Upper lobe of left lung (tissue), 6 donors: ENCODE measurements at places on chromosomes 16 and 17.

DNA sequence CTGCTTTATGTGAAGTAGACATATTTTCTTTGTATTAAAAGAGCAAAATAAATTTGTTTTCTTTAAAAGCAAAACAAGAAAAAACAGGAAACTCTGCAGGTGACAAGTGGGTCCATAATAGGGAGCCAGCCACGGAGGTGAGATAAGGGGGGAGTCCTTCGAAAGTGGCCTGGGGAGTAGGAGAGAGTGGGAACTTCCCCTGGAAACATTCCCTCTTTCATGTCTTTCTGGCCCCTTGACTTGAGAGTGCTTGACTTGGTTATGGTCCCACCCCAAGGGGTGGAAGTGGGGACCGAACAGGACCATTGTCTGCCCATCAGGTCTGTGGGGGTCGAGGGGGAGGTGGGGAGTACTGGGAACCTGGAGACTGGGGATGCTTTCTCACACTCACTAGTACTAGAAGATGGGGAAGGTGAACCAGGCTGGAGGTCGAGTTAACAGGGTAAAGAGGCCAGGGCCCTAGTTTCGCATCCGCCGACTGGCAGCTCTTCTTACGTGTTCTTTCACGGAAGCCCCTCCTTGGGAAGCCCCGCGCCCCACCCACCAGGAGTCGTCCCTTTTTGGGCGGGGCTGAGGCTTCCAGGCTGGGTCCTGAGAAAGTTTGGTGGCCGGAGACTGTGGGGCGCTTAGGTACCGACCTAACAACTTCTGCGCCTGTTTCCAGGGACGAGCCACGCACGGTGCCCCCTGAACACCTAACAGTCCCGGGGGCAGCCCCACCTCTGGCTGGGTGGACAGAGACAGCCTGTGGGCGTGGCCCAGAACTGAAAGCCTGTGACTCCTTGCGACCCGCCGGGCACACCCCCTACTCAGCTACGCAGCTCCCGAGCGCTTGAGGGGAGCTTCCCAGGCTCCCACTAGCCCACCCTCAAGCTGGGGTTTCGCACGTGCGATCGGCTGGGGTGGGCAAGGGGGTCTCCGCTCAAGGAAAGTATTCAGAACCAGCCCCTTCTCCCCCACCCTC is 790 bp downstream of the TRADD start:
- no peaks in the 10 kb centered on the region for H3K36me3 ChIP-seq
- peak overlapping the region; percentile 84 for H3K27ac ChIP-seq
- peaks cover 1% of the 10 kb centered on the region for H3K27me3 ChIP-seq
- DNase-seq, result peak; percentile 75

GRCh38 chr16:24784121-24784520 is 54.7 kb downstream of the TNRC6A start:
- no peak overlapping the region for H3K4me3 ChIP-seq
- no peak for DNase-seq
- no peak overlapping the region for H3K27ac ChIP-seq
- no peaks in the 10 kb centered on the region for H3K27me3 ChIP-seq
- no peaks in the 10 kb centered on the region for H3K4me1 ChIP-seq

- H3K4me1 ChIP-seq, result peaks cover 6% of the 10 kb centered on the region
- H3K27me3 ChIP-seq, result no peaks in the 10 kb centered on the region
- H3K4me3 ChIP-seq, result no peak overlapping the region
- DNase-seq, result no peak
Measured at GRCh38 chr17:82121246-82121645, 23.2 kb upstream of the FASN start.

GRCh38 chr16:17451843-17452242 is 18.9 kb downstream of the XYLT1 start:
- no peak overlapping the region for H3K27ac ChIP-seq
- no peaks in the 10 kb centered on the region for H3K36me3 ChIP-seq
- H3K27me3 ChIP-seq, result no peaks in the 10 kb centered on the region
- peaks cover 27% of the 10 kb centered on the region for H3K4me1 ChIP-seq
